Tibial artery (tissue), 4 donors: ENCODE measurements at places on chromosomes 3 and 15.

DNA sequence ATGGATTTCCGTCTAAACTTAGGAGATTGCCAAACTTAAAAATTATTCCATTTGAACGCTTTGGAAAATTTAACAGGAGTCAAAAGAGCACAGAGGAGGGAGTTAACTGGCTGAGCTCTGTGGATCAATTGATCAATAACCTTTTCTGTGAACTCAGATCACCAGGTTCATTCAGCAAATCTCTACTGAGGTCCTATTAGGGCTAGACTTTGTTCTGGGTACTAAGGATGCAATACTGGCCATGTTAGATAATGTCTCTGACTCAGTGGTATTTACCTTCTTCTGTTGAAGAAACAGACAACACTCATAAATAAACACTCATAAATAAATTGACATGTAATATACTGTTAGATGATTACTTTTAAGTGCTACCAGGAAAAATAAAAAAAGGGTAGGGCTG, 323.4 kb upstream of the SUCLG2 start:
- DNase-seq = no peak

DNA sequence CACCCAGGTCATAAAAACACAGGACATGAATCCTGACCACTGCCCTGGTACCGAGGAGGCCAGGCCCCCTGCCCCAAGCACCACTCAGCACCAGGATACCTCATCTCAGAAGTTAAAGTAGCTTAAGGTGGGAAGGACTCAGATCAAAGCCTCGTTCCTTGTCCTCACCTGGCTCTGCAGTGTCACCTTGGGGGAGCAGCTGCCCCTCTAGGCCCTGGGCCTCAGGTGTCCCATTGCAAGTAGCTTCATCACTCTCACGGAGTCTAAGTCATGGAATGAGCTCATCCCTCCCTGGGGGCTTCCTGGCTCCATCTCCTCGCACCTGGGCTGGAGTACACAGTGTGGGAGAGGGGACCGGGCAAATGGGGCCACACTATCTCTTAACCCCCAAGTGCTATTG, 148.0 kb downstream of the TPRA1 start:
- DNase-seq = peak; percentile 35

- no peak for DNase-seq
These were observed 231.2 kb downstream of the BBX start for GRCh38 chr3:107753976-107754375.

- no peak for DNase-seq
These were observed 481.2 kb downstream of the FOXP1 start for GRCh38 chr3:71102111-71102983.

DNA sequence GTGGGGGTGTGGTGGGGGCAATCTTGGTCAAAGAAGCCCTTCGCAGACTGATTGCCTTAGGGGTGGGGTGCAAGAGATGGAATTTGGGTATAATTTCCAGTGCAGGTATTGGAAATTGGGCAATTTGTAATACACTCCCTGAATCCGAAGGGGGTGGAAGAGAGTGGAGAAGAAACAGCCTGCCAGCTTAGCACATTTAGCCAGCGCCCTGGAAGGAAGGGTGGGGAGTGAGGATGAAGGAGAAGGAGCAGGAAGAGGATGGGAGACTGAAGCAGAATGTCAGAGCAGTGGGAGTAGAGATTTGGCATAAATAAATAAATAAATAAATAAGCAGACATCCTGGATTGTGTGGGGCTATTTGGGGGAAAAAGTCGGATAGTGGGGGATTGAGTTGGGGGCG, 1.6 kb downstream of the GAP43 start:
- no peak for DNase-seq

DNA sequence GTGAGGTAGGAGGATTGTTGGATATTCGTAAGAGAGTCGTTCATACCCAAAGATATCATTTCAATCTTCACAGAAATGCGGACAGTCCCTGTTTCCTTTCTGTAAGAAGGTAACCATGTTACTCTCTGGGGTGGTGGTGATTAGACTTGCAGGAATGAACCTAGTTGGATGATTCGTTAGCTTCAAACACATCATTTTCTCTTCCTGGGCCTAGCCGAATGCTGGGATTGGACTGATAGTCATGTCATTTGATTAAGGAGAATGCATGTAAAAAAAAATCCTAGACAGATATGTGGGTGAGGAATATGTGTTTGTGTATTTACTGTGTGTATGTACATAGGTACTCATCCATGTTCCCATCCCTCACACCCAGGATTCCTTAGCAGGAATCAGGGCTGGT, 12.4 kb downstream of the SLCO3A1 start:
- no peak for DNase-seq

DNA sequence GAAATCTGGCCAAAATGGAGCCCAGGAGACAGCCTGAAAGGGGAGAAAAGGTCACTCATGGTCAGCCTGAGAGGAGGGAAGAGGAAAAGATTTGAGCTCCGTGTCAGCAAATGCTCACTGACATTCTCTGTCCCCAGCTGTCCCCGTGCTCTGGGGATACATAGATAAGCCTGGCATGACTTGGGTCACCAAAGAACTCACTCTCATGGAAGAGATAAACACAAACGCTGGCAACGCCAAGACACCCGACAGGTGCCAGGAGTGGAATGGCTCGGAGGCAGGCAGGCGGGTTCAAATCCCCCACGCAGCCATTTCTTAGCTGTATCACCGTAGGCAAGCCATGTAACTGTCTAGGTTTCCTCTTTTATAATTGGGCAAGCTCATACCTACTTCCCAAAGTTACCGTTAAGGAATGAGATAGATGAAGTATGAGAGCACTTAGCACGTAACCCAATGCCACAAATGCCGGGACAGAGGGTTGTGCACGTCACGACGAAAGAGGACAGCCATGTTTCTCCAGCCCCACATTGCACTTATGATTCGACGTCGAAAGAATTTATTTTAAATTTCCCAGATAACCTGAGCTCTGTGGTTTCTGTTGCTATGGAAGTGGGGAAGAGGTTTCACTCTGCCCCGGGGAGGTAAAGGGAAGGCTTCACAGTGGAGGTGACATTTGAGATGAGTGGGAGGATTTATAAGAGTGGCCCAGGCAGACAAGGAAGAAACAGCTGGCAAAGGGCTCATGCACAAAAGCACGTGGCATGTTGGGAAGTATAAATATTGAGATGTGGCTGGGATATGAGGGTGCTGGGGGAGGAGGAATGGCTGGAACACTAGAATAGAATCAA, 41.4 kb upstream of the TSEN2 start:
- no peak for DNase-seq

- no peak for DNase-seq
These were observed 13.2 kb upstream of the ZBTB20 start for GRCh38 chr3:115160295-115160694.

- no peak for DNase-seq
These were observed 183.2 kb downstream of the P3H2 start for GRCh38 chr3:189937302-189938127.

- peak; percentile 92 for DNase-seq
These were observed 57.1 kb downstream of the FEM1B start for GRCh38 chr15:68334661-68335124.

GRCh38 chr3:152607179-152607578, 227.8 kb upstream of the P2RY1 start:
- no peak for DNase-seq

DNA sequence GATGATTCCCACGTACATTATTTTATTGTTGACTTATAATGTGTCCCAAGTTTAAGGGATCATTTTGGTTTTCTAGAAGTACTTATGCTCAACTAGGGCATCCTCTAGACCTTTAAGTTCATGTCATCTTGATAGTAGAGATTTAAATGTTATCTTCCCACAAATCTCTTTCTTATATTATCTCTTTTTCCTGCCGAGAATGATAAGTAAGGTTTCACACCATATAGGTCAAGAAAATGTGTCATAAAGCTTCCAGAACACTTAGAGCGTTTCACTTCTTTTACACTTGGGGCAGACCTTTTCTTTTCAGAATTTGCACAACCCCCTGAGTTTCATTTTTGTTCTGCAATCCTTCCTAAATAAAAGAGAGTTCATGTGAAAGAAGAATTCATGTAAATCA, 142.0 kb upstream of the CBLB start:
- no peak for DNase-seq

- no peak for DNase-seq
These were observed 245.0 kb upstream of the RASGRP1 start for GRCh38 chr15:38809621-38810020.

DNA sequence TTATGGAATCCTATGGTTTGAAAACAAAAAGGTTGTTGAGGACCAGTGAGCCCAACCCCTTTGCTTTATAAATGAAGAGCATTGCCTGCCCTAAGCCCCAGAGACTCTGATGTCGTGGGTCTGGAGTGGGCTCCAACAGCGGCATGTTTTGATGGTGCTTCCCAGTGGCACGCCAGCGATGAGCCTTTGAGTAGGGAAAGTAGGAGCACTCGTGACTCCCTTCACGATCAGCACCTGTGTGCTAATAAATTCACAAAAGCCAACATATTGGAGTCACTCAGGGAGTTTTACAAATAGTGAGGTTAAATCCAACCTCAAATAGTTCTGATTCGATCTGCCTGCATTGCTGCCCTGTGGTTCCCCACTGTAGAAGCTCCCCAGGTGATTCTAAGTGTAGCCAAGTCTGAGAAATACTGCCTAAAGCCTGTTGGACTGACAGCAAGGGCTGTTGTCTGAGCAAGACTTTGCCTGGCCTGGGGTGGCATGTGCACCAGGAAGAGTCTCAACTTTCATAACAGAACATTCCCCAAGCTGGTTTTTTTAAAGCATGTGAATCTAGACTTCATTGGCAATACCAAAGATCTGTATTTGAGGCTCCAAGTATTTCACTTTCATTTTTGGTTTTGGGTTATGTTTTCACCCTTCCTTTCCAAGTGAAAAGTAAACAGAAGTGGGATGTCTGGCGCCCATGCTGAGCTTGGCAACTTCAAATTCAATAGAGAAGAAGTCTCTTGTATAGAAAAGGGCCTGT, 9.9 kb downstream of the CCR5 start:
- DNase-seq = no peak

DNA sequence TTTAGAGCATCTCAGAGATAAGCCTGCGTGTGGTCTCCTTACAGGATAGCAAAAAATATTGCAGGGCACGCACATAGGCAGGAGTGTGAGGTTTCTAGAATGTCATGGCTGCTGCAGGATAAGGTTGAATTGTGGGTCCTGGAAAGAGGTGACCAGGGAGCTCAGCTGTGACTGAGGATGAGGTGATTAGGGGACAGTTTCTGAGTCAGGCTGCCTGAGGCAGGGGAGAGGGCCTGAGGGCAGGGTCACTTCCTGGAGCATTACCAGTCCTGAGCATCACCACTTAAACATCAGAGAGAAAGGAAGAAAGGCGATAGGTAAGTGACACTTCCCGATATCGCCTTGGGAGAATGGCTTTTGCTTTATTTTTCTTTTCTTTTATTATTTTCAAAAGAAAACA, 813.8 kb downstream of the TUSC7 start:
- no peak for DNase-seq

DNA sequence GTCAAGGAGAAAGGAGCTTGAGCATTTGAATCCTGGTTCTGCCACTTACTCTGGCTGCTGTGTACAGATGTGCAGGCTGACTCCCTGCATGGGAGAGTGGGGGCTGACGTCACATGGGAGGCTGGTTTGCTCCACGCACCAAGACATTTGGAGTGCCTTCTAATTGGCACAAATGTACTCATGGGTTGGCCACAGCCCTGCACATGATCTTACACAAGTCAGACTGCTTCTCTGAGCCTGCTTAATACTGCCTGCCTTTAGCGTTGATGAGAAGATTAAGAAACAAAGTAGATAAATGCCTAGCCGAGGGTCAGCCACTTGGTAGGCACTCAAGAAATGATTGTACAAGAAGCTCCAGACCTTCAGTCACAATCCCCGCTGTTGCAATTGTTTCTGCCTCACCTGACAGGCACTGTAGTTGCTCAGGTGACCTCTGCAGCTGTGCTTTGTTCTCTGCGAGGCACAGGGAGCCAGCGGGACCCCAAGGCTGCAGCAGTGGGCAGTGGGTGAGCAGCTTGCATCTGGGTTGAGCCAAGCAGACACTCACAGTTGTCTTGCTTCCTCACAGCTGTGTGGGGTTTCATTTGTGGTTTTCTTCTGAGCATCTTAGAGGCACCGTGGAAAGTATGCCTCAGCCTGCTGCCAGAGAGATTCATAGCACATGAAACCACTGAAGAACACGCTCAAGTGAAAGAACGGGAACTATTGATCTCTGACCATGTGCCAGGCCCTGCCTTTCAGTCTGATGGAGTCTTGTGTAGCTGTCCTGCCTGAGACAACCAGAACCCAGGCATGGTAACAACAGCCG, 33.1 kb downstream of the GRK7 start:
- DNase-seq = peak; percentile 79

GRCh38 chr3:152094406-152094805, 174.3 kb upstream of the MBNL1 start:
- no peak for DNase-seq

DNA sequence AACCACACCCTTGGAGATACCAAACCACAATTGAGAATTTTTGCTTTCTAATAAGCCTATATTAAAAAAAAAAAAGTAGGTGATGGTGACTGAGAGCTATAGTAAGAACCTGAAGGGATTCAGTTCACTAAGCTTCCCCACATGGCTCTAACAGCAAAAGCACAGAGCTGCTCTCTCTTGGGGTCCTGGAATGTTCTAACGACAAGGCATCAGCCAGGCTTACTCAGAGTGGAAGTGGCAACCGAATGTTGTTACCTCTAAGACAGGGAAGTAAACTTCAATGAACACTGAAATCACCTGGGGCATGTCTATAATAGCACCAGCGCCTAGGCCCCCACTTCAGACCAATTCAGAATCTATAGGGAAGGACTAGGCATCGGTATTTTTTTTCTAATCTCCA, 397.7 kb downstream of the MAGI1 start:
- no peak for DNase-seq

DNA sequence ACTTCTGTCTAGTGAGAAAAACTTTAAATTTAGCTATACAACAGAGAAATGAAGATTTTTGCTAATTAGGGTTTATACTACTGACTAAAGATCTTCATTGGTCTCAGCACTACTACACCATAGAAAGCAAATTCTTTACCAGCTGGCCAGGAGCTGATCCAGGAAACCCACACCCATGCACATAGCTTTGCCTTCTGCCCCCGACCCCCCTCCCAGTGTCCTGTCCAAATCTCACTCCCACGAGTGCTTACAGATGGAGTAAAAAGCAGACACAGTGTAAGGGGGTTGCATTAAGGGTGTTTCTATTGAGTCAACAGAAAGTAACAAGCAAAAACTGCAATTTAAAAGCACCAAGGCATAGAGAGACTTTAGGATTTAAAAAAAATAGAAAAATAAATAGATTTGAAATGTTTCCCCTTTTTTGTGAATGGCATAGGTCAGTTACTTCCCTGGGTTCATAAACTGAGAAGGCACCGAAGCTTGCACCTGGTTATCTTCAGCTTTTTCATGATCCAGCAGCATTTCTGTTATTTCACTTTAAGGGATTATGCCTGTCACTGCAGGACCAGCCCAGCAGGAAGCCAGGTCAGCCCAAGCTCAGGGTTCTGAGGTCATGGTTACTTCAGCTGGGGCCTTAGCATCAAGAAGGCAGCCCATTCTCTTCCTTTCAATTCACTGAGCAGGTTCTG, 124.3 kb downstream of the CTNNB1 start:
- DNase-seq = no peak

GRCh38 chr15:45586601-45587094, 531 bp upstream of the BLOC1S6 start:
- DNase-seq = no peak

- peak; percentile 72 for DNase-seq
These were observed 60.3 kb downstream of the HEG1 start for GRCh38 chr3:124995460-124995994.
